SIG-M5 (cell line): ENCODE measurements at places on chromosomes 11 and 22.

- no peak for DNase-seq
These were observed 44.0 kb downstream of the PARVA start for GRCh38 chr11:12421386-12421785.

- no peak for DNase-seq
These were observed 303.0 kb downstream of the ST3GAL4 start for GRCh38 chr11:126658306-126659056.

DNA sequence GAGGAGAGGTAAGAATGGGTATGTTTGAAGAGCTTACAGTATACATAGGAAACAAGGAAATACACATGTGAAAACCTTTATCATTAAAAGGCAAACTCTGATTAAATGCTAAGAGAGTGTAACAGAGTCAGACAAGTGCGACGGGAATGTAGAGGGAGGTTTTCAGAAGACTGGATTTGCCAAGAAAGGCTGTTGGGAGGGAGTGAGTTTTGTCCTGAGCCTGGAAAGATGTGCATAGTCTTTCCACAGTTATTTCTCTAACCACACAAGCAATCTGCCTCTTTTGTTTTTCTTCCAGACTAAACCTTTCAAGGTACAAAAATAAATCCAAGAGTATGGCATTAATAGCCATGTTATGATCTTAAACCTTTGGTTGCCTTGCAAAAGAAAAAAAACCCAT, 170.9 kb downstream of the KIRREL3 start:
- DNase-seq, result no peak

DNA sequence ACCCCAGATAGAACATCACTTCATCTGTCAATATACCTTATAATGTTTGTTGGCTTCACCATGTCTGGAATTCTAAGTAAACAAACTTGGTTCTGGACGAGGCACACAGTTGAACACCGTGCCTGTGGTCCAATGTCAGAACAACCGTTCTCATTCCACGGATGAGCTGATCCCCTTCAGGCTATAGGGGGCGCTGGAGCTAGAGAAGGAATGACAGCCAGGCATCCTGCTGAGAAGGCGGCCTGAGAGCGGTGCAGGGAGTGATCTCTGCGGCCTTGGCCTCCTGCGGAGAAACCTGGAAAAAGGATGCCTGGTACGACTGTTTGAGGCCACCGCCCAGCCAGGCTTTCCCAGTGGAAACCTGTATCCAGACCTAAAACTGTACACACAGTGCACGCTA, 48.7 kb downstream of the FDX1 start:
- DNase-seq, result no peak

GRCh38 chr11:77347948-77348347, 46.5 kb upstream of the GDPD4 start:
- no peak for DNase-seq
